ENCODE measurements at places on chromosomes 4 and X.

DNA sequence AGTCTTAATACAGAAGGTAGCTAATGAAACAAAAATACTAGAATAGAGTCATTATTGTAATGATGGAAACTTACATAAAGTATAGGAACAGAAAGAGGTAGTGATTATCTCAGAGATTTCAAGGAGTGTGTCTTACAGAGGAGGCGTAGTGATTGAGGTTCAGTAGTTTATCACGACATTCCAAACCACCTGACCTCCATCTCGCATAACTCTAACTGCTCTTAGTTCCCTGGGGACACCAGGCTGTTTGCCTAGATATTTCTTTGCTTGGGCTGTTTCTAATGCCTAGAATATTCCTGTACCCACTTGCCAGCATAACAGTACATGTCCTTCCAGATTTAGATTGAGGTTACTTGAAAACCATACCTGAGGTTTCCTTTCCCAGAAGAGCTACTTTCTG, 29.1 kb downstream of the STAG2 start:
- DNase-seq, result no peak

DNA sequence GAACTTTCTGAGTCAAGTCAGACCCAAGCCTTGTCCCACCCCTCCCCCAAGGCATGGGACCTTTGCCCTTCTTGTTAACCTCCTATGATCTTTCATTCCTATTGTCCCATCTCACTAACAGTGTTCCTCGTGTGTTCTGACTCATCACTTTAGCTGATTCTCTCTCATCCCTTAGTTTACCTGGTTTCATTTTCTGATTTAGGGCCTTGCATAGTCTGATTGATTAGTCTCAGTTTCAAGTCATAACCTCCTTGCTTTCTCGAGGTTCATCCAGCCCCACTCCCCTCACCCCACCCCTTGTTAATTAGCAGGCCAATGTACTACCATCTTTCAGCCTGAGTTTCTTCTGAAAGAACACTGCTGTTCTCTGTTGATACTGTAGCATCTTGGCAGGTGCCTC, 517.4 kb downstream of the RPA4 start:
- DNase-seq, result no peak

DNA sequence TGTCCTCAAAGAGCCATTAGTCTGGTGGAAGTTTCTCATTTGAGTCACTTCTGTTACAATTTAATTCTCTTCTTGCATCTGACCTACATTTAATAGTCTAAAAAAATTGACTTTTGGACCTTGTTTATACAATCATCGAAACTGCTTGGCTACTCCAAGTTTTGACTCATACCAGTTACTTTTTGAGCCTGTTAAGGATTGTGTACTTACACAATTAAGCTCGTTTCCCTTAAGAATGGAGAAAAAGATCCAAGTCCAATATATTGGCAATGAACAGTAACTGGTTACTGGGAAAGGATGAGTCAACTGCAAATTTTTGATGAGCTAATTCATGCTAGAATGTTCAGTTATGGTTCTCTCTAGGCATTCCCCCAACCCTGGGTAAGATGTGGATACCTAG, 58.2 kb downstream of the DCX start:
- no peak for DNase-seq

GRCh38 chrX:138745196-138745595, 33.7 kb upstream of the FGF13 start:
- DNase-seq, result no peak

GRCh38 chrX:68647156-68647957, at the start of gene STARD8:
Gene STARD8 (plus strand): TSS chrX:68647666. CDS start chrX:68647883, 217 bp downstream.
- DNase-seq, result no peak

GRCh38 chr4:44845309-44845708, 119.0 kb upstream of the GNPDA2 start:
- no peak for DNase-seq

DNA sequence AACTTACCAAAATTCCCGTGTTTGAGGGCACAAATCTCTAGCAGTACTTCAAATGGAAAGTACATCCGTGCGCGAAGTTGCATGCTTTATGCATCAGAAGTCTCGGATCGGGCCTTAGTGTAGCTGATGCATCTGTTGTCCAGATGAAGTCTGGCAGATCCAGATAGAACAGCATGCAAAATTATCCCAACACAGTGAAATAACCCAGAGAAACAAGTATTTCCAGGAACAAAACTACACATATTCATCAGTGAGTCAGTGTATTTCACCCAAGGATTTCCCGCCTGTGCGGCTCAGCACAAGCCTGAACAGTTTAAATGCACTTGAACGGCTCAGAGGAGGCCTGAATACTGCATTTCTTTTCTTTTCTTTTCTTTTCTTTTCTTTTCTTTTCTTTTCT, 27.4 kb upstream of the CLDN24 start:
- DNase-seq, result no peak

- DNase-seq, result no peak
These were observed 181.0 kb upstream of the KCNIP4 start for GRCh38 chr4:22129454-22130029.

GRCh38 chr4:107183155-107183774, 147.2 kb upstream of the DKK2 start:
- no peak for DNase-seq

GRCh38 chr4:181853881-181854511, 389.2 kb upstream of the TENM3 start:
- no peak for DNase-seq

GRCh38 chr4:3531318-3531878, 824 bp downstream of the LRPAP1 start:
- DNase-seq, result no peak

- no peak for DNase-seq
These were observed 187.3 kb downstream of the ANAPC10 start for GRCh38 chr4:144910723-144911122.

GRCh38 chr4:153383131-153383530, 38.6 kb downstream of the MND1 start:
- no peak for DNase-seq

DNA sequence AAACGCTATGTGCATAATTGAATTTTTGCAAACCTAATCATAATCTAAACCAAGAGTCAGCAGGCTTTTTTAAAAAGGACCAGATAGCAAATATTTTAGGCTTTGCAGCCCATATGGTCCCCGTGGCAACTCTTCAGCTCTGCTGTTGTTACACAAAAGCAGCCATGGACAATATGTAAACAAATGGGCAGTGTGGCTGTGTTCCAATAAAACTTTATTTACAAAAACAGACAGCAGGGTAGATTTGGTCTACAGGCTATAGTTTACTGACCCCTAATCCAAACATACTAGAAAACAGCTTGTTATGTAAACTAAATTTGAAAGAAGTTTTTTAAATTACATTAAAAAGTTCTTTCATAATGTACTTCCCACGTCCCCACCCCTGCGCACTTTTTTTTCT, 53.1 kb downstream of the FUNDC1 start:
- DNase-seq, result no peak

- DNase-seq, result no peak
These were observed 17.6 kb downstream of the GRIA3 start for GRCh38 chrX:123201720-123202119.

- DNase-seq, result no peak
These were observed 33.8 kb upstream of the EGFL6 start for GRCh38 chrX:13535376-13536165.

DNA sequence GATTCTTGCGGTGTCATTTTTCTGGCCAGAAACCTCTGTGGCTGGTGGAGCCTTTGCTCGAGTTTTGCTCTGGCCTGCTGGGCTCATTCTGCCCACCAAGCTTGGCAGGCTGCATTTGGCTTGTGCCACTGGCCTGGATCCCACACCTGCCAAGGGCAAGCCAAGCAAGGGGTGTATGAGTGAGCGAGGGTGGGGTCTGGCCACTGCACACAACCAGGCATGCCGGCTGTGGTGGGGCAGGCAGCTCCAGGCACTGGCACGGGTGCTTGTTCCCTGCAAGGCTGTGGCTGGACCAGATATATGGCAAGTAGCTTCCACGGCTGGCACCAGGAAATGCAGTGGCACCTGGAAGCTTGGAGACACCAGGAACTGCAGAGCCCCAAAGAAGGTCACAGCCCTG, 68.6 kb upstream of the PPP3CA start:
- DNase-seq, result no peak

DNA sequence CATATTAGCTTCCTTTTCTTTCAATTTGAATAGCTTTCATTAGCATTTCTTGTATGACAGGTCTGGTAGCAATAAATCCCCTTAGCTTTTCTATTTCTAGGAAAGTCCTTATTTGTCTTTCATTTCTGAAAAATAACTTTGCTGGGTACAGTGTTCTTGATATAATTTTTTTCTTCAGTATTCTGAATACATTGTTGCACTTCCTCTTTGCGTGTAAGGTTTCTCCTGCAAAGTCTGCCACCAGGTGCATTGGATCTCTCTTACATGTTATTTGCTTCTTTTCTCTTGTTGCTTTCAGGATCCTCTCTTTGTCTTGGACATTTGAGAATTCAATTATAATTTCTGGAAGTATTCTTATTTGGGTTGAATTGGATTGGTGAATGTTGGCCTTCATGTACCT, 663.7 kb downstream of the GRXCR1 start:
- DNase-seq, result no peak

DNA sequence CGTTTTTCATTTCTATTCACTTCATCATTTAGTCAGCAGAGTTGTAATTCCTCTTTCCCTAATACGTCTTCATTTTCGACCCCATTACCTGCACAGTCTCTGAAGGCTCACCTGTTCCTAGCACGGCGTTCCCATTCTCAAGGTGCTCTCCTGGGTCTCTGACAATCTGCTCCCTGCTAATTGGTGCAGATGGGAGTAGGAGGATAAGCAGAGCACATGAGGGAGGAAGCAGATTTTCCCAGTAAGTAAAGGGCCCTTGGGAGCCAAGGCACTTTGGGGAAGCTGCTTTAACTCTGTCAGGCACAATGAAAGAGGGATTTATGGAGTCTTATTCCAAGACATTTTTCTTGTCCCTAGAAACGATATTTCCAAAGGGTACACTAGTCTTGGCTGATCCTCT, 466.4 kb downstream of the STIM2 start:
- DNase-seq, result no peak

DNA sequence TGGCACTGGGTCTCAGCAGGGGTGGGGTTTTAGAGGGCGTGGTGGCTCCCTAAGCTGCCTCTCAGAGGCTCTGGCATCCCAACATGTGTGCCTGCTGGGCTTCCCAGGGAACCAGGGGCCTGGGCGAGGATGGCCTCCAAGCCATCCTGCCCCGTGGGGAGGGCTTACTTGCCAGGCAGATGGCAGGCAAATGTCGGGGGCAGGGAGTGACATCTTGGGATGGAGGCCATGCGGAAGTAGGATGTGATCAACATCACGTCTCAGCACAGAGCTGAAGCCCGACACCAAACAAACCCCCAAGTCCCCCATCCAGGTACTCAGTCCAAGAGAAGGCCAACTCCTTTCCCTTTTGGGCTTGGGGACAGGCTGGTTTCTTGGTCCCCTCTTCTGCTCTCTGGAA, 4.7 kb downstream of the L1CAM start:
- no peak for DNase-seq

Measured in CD4-positive, alpha-beta T cell (primary cell).